H7 (cell line): ENCODE measurements at places on chromosomes 5 and 9.

DNA sequence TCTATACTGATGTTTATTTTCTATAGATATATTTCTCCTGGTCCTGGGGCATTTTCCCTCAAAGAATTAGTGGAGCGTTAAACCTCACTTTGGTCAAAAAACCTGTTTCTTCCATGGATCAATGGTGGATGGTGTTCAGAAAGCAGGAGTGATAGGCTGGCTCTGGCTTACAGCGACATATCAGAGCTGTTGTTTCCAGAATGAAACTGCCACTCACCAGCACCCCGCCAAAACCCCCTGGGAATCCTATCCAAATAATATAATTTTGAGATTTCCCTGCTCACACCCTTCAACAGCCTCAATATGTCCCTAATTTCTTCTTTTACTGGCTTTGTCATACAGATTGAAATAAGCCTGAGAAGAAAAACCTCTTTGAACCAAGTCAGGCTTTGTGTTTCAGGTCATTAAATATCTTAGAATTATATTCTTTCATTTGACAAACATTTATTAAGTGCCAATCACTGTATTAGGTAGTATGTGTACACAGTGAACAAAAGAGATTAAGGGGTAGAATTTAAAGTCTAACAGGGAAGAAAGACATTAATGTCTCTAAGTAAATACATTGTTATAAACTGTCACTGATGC, 144.5 kb upstream of the GPR151 start:
- no peak for DNase-seq

GRCh38 chr5:143677403-143677802, 134.6 kb upstream of the HMHB1 start:
- DNase-seq, result no peak

- DNase-seq, result no peak
These were observed 40.2 kb downstream of the TRIO start for GRCh38 chr5:14183187-14183939.

- DNase-seq, result no peak
These were observed 399.8 kb upstream of the PIK3R1 start for GRCh38 chr5:67815455-67816391.

DNA sequence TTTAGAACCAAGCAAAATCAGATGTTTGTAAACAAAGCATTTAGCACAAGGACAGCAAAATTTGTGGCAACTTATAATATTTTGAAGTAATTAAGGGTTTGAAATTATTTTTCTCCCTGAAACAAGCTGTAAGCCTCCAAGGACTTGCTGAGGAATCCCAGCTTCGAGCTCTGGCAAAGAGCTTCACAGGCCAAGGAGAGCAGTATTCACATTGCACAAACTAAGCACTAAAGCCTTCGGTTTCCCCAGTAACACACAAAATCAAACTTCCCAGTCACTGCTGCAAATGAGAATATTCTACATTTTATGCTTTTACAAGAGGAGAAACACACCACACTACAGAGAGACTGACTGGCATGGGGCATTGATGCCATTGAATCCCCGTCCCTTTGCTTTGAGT, 101.9 kb downstream of the WDR41 start:
- DNase-seq, result no peak

DNA sequence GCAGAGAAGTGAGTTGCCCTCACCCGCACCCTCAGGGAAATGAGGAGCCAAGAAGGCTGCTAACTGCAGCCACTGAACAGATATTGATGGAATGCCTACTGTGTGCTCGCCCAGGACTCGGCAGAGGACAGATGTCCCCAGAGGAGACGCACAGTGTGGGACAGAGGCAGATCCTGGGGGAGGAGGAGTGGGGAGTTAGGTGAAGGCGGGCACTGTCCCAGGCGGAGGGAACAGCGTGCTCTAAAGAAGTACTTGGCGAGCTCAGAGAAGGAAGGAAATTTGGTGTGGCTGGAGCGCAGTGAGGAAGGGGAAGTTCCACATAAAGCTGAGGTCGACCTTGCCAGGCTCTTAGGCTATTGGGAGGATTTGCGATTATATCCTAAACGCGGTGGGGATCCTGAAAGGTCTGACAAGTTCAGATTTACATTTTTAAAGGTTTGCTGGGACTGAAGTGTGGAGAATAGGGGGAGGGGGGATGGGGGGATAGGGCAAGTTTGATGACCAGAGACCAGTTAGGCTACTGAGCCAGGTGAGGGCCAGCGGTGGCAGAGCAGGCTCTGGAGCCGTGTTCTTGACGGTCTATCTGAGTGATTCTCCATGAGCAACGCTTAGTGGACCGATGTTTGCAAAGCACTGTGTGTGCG, 23.6 kb upstream of the CERCAM start:
- DNase-seq, result peak; percentile 89

GRCh38 chr5:151870820-151871219, 53.8 kb downstream of the GLRA1 start:
- DNase-seq, result no peak

DNA sequence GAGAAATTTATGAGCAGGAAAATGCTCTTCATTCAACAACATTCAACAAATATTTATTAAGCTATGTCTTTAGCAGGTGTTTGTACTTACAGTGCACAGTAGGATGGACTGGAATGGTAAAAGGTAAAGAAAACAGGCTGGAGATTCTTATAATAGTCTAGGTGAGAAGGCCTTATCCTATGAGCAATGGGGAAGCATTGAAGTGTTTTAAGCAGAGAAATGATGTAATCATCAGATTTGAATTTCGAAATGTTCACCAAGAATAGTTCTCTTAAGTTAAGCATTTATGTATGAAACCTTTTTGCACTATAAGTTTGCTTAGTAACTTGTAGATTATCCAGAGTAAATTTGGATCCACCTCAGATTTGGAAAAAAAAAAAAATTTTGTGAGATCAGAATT, 209.3 kb downstream of the NR3C1 start:
- DNase-seq, result no peak

GRCh38 chr9:37146410-37146809, 26.0 kb downstream of the ZCCHC7 start:
- no peak for DNase-seq

GRCh38 chr5:111348661-111349329, 124.6 kb downstream of the CAMK4 start:
- DNase-seq, result no peak

DNA sequence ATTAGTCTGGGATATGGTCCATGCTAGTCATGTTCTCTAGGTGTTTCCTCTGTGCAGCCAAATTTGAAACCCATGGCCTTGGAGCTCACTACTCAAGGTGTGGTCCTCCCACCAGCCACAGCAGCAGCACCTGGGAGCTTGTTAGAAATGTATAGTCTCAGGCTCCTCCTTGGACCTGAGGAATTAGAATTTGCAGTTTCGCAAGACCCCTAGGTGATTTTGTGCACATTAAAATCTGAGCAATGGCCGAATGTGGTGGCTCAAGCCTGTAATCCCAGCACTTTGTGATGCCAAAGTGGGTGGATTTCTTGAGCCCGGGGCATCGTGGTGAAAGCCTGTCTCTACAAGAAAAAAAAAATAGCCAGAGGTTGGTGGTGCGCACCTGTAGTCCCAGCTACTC, 72.3 kb upstream of the NEK6 start:
- DNase-seq, result no peak

GRCh38 chr5:175766963-175767362, 104.4 kb upstream of the CPLX2 start:
- DNase-seq, result no peak

GRCh38 chr5:148205044-148205806, 2.4 kb downstream of the SPINK6 start:
- DNase-seq, result no peak

GRCh38 chr5:2891781-2892180, 140.3 kb upstream of the IRX2 start:
- no peak for DNase-seq

DNA sequence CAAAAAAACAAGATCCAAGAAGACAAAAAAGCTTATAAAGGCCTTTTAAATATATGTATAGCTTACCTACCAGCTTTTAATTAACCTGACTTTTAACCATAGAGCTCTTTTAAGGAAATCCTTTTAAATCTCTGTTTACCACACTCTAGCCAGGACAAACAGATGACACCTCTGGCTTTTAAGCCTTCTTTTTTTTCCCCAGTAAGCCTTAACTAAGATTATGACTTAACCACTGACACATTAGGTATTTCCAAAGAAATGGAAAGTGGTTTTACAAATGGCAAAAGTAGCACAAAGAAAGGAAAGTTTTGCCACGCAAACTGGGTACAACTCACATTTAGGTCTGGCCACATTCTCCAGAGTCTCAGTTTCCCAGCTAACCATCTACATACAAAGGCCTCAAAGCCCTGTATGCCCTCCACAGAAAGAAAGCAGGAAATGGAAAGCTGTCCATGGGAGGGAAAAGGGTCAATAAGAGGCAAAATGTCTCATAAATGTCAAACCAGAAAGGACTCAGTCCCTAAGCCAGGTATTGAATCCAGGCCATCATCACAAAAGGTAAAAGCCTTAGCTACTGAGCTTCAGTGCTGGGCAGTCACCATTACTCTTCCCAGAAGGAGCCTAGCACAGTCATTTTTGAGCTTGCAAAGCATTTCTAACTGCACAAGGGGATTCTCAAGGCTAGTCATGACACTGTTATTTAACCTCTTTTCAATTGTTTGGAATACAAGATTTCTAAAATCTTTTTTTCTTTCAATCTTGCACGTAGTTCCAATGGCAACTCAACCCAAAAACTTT, 19.7 kb downstream of the TMEM161B start:
- DNase-seq, result no peak

DNA sequence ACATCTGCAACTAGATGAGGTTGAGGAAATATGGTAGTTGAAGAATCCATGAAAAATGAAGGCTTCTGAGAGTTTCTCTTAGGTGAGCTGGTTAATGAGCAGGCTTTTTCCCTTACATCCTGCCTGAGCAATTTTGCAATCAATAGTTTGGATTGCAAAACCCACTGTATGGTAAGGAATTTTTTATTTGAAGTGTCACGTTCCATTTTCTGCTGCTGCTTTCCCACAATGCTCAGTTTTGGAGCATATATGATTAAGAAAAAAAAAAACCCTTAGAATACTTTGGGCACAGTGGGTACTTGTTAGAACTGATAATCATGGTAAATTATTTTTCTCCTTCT, 144.2 kb downstream of the PCSK1 start:
- no peak for DNase-seq

DNA sequence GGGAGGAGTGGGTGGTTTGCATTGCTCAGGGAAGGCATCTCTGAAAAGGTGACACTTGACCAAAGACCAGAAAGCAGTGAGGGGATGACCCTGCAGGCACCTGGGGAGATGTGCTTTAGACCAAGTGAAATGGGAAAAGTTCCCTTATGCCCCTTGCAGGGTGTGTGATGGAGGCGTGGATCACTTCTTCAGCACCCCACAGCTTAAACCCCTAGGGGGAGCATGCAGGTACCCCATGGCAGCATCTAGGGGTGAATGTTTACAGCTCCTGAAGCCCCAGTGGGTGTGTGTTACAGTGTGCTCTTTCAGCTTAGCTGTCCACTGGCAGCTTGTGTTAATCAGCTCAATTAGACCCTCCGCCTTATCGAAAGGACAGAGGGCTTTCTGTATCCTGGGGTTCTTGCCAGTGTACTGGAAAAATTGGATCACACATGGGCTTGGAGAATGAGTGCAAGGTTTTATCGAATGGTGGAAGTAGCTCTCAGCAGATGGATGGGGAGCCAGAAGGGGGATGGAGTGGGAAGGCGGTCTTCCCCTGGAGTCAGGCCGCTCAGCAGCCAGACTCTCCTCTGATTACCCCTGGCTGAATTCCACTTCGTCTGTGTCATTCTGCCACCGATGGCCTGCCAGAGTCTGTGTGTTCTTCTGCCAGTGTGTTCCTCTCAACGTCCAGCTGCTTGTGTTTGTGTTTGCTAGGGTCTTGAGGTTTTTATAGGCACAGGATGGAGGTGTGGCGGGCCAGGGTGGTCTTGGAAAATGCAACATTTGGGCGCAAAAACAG, 6.3 kb downstream of the BHMT2 start:
- no peak for DNase-seq

DNA sequence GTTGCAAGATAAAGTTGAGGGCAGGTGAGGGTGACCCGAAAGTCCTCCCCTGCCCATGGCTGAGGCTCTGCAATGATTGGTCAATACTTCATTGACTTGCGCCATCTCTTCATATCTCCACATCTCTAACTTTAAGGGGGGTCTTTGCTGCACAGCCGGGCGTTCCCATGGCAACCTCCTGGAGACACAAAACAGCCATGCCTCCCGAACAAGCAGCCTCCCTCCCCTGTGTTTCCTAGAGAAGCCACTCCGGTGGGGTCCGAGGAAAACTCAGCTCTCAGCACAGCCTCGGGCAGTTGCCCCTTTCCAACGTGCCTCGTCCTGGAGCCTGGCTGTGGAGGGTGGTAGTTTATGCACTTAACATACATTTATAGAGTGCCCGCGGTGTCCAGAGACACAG, 57.5 kb downstream of the TSPAN17 start:
- no peak for DNase-seq

GRCh38 chr5:19408149-19408548, 579.9 kb downstream of the CDH18 start:
- DNase-seq, result no peak

GRCh38 chr9:79264041-79264440, 307.7 kb upstream of the TLE4 start:
- DNase-seq, result no peak

DNA sequence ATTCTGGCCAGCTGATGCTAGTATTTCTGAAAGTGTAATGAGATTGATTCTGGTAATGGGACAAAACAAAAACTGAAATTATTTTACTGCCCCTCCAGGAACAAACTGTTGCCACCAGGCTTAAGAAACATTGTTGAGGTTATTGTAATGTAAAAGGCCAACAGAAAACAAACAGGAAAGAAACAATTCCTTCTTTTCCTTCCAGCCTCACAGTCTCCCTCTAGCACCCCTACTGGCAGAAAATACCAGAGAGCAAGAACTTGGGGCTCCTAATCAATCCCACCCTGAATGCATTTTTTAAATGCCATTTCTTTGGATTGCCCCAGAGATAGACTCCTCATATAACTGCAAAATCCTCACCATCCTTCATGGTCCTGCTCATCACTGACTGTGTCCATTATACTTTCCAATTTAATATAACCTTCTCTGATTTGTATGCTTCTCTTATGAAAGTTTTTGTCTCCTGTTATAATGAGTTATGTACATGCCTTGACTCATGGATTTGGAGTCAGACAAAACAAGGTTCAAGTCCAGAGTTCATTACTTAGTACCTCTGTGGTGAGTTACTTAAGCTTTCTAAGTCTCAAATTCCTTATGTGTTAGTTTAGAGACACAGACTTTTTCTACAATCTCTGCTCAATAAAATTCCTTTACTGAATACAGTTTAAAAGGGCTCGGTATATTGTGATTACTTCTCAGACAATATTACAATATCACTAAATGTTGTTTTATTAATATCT, 157.9 kb upstream of the FBN2 start:
- peak; percentile 17 for DNase-seq

DNA sequence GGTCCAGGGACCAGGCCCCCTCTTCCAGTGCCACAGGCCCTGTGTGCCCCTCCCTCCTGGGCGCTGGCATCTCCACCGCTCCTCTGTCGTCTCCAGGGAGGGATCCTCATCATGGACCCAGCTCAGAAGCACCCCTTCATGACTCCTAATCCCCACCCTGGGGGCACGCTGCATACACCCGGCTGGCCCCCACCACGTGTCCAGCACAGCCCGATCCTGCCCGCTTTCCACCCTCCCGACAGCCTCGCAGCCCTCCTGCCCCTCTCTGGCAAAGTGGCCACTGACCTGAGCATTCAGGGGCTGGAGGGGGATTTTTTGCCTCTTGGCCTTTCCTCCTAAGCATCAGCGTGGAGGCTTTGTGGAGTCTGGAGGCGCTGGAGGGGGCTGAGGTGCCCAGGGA, 1.4 kb downstream of the CCDC187 start:
- DNase-seq, result no peak
